ENCODE measurements at places on chromosomes 16 and 17.

DNA sequence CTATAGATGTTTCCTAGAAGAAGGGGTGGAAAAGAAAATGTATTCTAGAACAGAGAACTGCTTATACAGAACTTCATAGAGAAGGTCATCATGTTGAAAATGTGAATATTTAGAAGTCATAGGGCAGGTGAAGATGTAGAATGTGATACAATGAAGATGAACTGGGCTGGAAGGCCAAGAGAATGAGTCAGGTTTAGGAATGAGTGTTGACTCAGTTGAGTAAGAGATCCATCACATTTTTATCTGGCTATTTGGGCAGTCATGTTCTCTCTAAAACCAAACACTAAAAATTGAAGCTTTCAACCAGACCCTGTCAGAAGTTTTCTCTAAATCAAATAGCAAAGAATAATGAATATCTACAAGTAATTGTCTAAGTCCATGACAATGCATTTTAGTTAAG is 660.5 kb downstream of the KCNJ2 start:
- no peak for DNase-seq

GRCh38 chr16:53068423-53068833 is 13.6 kb downstream of the CHD9 start:
- no peak for DNase-seq

DNA sequence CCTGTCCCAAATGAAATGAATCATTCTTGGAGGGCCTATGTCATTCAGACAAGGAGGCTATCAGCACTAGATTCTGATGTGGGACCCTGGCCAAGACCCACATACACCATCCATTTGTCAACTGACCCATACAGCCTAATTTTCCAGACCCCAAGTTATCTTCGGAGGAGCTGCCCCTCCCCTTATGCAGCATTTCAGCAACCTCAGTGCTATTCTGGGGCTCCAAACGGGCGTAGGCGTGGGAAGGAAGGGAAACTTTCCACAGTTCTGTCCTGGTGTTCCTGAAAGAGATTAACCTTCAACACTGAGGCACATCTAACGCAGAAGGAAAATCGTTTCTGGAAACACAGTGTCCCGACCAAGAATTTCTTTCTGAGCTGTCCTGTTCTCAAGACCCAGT is 86.7 kb downstream of the MYH11 start:
- DNase-seq: no peak

DNA sequence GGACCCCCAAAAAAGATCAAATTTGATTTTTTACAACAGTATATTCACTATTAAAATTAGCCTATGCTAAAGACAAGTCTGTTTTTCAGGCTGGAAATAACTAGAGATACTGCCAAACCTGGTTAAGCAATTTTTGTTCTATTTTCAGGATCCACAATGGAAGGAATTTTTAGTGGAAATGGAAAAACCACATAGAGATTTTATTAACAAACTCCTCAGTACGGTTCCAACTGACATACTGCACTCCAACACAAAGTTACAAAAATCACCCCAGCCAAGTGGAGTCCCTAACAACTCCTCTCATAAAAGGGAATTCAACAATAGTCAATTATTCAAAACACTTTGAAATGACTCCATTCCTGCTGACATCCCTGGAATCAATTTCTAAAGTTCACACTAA is 101.6 kb upstream of the TOB1 start:
- DNase-seq: no peak

GRCh38 chr16:25478476-25478875 is 213.3 kb upstream of the HS3ST4 start:
- no peak for DNase-seq

DNA sequence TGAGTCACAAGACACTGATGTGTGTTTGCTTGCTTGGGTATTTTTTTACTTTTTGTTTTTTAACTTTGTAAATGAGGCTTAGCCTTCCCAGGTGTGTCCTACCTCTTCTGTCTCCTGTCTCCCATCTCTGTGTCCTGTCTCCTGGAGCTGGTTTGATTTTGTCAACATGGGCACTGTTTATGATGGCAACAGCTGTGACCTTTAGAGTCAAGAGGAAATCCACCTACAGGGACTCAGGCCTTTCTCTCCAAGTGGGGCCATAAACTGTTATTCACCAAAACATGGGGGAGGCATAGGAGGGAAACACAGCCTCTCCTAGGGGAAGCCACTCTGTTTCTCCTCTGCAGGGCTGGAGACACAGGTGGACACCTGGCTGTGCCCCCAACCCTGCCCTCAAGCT is 13.1 kb upstream of the PLCG2 start:
- no peak for DNase-seq

DNA sequence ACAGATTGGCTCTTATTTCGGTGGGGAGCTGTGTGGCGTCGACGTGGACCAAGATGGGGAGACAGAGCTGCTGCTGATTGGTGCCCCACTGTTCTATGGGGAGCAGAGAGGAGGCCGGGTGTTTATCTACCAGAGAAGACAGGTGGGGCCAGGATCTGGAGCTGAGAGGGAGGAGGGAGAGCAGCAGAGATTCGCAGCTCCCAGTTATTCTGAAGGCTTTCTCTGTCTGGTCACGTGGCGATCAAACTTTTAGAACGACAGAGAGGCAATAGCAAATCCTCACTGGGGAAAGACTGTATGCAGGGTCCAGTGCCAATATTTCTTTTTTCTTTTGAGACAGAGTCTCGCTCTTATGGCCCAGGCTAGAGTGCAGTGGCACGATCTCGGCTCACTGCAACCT is 22.2 kb downstream of the ITGAL start:
- no peak for DNase-seq

DNA sequence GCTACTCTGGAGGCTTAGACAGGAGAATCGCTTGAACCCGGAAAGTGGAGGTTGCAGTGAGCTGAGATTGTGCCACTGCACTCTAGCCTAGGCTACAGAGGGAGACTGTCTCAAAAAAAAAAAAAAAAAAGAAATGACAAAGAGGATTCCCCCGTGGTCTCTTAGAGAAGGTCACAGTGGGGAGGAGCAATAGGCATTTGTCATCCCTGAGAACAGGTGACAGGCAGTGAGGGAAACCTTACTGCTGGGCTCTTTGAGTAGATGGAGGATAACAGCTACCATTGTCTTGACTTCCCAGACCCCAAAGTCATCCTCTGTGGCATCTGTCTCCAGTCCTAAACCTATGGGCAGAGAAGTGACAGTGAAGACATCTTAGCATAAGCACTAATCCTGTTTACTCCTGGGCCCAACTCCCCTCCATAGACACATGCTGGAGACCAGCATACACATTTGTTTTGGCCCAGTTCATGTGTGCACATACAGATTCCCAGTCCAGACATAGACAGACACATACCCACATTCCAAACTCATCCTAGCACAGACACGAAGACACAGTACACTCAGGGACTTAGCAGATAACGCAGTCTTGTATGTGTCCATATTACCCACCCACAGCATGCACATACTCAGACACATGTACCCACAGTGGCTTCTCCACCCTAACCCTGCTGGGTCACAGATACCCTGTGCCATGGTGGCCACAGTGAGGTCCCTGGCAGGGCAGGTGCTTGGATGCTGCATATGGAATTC is 2.7 kb downstream of the ESRP2 start:
- DNase-seq: no peak
